ENCODE measurements at places on chromosomes 4 and X.

DNA sequence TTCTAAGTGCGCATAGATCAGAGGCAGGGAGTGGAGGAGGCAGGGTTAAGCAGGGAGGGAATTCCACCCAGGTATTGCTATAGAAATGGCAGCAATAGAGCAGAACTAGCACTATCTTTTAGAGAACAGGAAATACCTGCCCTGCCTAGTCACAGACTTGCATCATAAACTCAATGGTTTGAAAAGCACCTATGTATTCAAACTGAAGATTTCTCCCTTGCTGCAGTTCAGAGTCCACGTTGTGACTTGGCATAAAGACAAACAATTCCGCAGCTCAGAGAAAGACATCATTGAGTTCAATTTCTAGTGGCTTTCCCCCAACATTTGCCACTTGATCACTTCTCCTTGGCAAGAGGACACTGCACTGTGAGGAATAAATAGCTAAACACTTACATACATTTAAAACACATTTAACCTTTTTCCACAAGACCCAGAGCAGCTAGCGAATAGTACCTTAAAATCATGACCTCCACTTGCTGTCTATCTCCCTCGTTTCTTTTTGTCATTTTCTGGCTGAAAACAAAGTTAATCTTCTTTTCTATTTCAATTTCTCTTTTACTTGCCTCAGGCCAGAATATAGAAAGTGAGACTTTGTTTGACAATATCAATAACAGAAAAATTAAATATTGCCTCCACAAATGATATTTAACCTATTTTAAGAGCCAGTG lies 42.4 kb downstream of the SLC7A11 start:
- no peak for DNase-seq

- no peak for DNase-seq
These were observed 27.9 kb downstream of the TSC22D3 start for GRCh38 chrX:107747596-107748161.

GRCh38 chr4:145341381-145341780 lies 140.3 kb upstream of the SMAD1 start:
- no peak for DNase-seq

- DNase-seq = no peak
These were observed 6.9 kb upstream of the RAP2C start for GRCh38 chrX:132226169-132226568.

DNA sequence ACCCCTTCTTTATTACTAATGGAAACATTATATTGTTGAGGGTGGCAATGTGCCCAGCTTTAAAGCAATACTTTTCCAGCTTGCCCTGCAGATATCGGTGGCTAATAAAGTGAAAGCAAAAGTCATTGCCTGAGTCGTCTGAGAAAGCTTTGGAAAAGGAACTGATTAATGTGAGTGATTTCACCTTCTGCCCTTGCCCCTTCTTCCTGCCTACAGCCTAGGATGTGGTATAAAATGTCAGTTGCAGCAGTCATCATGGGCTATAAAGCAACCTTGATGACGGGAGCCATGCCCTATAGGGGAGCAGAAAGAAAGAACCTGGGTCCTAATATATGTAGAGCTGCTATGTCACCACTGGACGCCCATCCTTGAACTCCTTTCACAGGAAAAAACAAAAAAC lies 132.4 kb upstream of the USP9X start:
- peak; percentile 5 for DNase-seq

DNA sequence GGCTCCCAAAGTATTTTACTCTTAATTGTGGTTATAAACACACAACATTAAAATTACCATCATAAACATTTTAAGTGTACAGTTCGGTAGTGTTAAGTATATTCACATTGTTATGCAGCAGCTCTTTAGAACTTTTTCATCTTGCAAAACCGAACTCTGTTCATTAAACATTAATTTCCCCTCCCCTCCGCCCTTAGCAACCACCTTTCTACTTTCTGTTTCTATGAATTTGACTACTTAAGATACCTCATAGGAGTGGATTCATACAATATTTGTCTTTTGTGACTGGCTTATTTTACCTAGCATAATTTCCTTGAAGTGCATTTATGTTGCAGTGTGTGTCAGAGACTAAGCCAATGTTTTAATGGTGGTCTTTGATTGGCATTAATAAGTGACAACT lies 32.6 kb downstream of the IL13RA1 start:
- DNase-seq = no peak

- DNase-seq = no peak
These were observed 150.5 kb downstream of the ARSF start for GRCh38 chrX:3191796-3192195.

- no peak for DNase-seq
These were observed 1.3 kb downstream of the LDB2 start for GRCh38 chr4:16896881-16897750.
